ENCODE measurements at places on chromosomes 1 and 21.

GRCh38 chr1:99685516-99686180, 39.7 kb downstream of the PALMD start:
- peak; percentile 3 for DNase-seq

DNA sequence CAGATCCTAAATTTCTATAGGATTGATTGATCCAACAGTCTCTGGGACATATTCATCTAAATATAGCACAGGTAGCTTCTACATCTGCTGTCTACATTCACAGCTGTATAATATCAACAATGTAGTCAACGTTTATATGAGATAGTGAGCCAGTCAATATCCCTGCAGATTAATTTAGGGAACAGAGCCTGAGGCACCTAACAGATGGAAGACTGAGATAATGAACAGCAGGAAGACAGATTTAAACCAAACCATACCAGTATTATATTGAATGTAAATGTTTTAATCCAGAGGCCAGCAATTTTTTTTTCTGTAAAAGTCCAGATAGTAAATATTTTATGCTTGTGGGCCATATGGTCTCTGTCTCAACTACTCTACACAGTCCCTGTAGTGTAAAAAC, 2072.4 kb downstream of the MRPL39 start:
- no peak for DNase-seq

DNA sequence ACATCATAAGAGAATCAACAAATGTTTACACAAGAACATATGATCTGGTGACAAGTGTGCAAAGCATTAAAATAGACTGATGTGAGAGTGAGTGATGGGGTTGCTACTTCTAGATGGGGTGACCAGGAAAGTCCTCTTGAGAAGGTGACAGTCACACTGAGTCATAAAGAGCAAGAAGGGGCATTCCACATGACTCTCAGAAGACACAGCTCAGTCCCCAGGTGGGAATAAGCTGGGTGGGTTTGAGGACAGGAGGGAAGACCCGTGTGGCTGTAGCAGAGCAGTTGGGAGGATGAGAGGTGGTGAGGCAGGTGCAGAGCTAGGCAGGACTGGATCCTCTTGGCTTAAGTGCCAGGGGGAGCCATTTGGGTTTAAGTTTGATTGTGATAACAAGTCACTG, 53.1 kb downstream of the TNR start:
- DNase-seq: no peak

GRCh38 chr1:31699341-31699891, 4.4 kb downstream of the COL16A1 start:
- DNase-seq: no peak

DNA sequence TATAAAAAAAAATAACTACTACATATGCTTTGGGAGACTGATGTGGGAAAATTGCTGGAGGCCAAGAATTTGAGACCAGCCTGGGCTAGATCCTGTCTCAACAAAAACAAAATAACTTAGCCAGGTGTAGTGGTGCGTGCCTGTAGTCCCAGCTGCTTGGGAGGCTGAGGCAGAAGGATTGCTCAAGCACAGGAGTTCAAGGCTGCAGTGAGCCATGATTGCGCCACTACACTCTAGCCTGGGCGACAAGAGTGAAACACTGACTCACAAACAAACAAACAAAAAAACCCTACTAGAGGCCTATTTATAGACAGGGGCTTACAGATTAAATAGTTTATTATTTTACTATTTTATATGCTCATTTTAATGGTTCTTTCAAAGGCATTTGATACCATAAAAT, 80.0 kb downstream of the LHX4 start:
- no peak for DNase-seq

- no peak for DNase-seq
Measured at GRCh38 chr1:154501423-154502065, 475 bp upstream of the TDRD10 start.

GRCh38 chr1:60331647-60332046, 258.1 kb upstream of the C1orf87 start:
- no peak for DNase-seq

DNA sequence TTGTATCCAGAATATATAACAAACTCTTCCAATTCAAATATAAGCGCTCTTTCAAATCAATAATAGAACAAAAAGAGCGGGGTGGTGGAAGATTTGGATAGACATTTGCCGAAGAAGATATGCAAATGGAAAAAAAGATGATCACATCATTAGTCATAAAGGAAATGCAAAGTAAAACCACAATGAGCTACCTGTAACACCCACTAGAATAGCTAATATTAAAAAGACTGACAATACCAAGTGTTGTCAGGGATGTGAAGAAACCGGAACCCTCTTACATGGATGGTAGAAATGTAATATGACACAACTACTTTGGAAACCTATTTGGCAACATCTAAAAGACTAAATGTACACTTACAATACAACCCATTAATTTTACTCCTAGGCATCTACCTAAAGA, 5.7 kb upstream of the TRAF5 start:
- no peak for DNase-seq

DNA sequence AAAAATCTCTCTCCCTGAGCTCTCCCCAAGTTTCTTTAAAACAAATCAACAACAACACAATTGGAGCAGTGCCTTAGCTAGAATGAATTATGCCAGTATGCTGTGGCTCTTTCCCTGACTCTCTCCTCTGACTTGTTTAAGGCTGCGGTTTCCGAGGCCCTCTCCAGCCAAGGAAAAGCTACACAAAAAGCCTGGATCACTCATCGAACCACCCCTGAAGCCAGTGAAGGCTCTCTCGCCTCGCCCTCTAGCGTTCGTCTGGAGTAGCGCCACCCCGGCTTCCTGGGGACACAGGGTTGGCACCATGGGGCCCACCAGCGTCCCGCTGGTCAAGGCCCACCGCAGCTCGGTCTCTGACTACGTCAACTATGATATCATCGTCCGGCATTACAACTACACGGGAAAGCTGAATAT, 1.9 kb downstream of the S1PR1 start:
- peak; percentile 86 for DNase-seq

GRCh38 chr21:22889445-22889844, 1891.2 kb downstream of the NCAM2 start:
- no peak for DNase-seq

- DNase-seq: no peak
Measured at GRCh38 chr21:35737899-35738346, 322.4 kb downstream of the SETD4 start.

DNA sequence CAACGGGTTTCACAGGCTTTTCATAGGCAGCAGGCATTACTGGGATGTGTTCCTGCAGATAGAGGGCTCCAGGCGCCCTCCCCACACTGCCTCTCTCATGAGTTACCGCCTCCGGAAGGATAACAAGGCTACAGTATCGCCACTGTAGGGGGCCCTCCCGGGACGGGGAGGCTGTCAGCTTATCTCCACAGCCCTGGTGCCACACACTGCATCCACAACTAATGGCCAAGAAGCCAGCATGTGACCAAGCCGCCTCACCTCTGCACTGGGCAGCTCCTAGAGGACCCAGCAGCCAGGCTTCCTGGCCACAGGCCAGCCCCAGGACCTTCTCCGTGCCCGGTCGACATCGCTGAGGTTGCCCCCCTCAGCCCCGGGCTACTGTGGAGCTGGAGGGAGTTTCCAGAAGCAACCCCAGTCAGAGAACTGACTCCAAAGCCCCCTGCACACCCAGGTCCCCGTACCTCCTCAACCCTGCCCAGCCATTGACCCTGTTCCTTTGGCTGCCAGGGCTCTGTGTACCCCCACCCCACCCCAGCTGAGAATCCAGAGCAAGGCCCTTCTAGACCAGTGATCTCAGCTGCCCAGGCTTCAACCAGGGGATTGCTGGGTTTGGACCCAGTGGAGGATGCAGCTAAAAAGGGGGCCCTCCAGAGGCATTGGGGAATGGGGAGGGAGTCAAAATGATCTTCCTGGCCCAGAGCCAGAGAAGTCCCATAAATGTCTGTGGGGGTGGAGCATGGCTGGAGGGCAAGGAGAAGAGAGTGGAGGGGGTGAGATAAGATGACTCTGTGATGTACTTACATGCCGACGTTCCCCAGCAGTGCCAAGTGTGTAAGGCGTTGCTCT, 45.0 kb downstream of the NEK2 start:
- no peak for DNase-seq

- peak; percentile 54 for DNase-seq
Measured at GRCh38 chr21:45699251-45699942, 55.9 kb downstream of the PCBP3 start.

DNA sequence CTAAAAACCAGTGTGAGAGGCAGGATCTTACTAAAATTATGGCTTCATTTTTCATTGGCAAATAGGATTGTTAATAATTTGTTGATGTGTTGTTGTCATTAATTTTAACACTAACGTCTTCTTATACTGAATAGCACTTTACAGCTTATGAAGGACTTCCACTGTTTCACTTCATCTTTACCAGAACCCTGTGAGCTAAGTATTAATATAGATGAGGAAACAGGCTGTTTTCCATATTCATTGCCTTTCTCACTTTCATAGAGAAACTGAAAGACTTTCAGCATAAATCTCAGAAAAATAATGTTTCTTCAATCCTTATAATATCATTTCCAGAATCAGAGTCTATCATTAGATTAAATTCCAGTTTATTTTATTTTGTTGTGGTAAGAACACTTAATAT, 8.5 kb downstream of the MAP10 start:
- no peak for DNase-seq

- no peak for DNase-seq
Measured at GRCh38 chr1:13538832-13539231, 25.0 kb upstream of the LRRC38 start.

DNA sequence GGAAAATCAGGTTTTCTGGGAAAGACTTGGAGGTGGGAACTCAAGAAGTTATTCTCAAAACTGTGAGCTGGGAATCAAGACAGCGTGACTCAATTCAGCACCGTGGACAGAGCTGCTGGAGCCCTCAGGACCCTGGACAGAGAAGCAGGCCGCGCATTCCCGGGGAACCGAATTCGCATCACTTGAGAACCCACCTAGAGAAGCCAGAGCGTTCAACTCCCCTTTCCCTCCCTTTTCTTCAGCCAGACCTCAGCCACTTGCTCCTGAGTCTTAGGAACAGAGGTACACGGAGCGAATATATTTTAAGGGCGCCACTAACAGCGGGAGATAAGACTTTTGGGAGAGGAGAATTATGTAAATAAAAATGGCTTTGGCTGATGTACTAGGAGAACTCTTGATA, 2.0 kb upstream of the LIN28A start:
- DNase-seq: peak; percentile 68

DNA sequence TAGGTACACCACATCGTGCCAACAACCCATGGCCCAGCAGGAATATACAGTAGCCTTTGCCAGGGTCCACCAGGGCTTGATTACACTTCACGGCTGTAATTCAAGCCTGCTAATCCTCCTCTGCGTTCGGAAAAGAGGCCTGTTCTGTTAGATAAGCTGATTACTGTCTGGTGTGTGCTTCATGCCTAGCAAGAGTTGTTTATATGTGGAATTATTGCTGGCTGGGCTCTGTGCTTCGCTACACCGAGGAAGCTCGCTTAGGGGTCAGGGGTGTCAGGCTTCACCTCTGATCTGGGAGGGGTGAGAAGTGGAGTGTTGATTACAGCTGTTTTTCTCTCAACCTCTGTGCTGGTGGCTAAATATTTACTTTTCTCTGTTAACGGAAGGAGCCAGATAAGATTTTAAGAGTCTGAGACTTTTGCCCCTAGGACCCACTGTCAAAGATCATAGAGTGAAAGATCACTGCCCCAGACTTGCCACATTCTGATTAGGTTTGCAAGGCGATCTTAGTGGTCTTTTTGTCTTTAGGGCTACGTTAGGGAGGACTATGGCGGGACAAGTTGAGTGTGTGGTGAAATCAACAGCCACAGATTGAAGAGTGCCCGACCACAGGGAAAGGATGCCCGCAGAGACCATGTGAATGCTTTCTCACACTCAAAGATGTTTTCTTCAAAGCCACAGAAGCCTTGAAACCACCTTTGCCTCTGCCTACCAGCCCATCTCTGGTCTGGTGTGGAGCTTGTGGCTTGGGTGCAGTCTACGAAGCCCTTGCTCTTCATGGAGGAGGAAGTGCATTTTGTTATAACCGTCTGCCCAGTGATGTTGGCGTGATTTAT, 216.1 kb downstream of the PBX1 start:
- DNase-seq: no peak

DNA sequence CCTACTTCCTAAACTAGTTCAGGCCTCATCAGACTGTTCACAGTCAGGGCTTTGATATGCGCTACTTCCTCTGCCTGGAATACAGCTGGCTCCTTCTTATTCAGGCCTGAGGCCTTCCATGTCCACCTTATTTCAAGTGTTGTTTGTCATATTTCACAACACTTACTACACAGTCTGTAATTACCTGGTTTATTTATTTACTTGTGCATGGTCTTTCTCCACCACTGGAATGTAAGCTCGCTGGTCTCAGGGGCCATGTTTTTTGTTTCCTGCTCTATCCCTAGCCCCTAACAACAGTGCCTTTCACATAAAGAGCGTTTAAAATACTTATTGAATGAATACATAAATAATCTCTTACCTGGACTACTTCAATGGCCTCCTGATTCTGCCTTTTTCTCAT, 4.6 kb upstream of the SRSF4 start:
- no peak for DNase-seq

DNA sequence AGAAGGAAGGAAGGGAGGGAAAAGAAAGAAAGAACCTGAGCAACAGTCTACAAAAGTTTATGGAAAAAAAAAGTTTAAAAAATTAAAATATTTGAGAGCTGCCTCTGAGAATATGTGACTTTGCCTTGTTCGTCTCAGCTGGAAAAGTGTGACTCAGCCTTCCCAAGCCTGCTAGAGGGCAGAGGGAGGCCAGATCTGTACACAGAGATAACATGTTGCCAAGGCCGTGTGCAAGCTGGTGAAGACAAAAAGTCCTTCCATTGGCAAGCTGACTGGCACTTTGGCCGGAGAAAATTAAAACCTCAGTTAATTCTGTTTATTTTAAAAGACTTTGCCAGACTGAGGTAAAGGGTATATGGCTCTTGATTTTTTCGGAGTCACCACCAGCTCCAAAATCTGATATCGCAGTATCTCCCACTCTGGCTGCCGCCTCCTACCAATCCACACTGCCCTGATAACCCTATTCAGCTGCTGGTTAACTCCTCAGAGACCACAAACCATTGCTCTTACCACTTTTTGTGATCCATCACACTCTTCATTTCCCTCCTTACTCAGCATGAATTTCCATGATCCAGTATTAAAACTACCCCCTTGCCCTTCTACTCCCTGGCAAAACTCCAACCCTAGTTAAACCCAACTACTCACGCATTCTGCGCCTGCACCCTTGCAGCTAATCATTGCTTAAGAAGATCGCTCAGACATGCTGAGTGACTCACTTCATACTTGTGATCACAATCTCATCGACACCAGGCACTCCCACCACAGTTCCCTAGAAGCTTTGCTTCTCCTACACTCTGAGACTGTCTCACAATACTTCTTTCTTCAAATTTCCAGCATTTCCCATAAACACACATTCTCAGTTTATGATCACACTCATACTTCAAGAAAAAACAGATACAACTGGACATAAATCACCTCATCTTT, 5.7 kb upstream of the PPP1R15B start:
- DNase-seq: no peak

All from T-helper 1 cell (primary cell).